ENCODE measurements at places on chromosomes 11 and 22.

DNA sequence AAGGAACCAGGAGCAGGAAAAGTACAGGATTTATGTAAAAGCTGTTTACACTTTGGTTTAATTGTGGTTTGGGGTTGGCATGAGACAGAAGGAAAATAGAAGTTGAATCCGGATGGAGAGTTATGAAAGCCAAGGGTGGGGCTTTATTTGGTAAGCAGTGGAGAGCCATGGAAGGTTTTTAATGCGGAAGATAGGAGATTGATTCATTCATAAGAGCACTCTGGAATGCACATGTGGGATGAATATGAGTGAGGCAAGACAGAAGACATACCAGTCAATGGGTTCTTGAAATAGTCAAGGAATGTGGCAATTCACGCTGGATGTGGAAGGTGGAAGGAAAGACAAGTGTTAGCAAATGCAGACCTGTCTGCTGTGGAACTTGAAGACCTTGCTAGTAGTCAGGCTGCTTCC lies 9.3 kb upstream of the GLB1L3 start:
- no peak overlapping the region for H3K4me3 ChIP-seq
- H3K4me1 ChIP-seq: peaks cover 25% of the 10 kb centered on the region
- peaks cover 7% of the 10 kb centered on the region for H3K27me3 ChIP-seq
- DNase-seq: no peak
- no peaks in the 10 kb centered on the region for H3K36me3 ChIP-seq

- peaks cover 20% of the 10 kb centered on the region for H3K4me1 ChIP-seq
- no peak for DNase-seq
- peaks cover 19% of the 10 kb centered on the region for H3K27me3 ChIP-seq
- no peaks in the 10 kb centered on the region for H3K36me3 ChIP-seq
These were observed 67.2 kb upstream of the ALX4 start for GRCh38 chr11:44377121-44377520.

DNA sequence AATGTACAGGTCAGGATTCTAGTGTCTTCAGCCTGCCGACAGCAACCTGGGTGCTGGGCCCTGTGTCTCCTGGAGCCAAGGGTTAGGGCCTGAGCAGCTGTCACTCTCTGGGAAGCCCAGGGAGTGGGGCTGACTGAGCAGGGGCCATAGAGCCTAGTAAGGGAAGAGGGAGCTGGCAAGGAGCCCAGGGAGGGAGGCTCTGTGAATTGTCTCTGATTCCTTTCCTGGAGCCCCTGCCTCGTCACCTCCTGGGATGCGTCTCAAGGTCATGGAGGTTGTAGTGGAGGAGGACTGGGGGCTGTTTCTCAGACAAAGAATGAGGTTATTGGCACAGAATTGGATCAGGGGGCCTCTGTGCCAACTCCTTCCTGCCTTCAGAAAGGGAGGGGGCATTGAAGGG lies 11.8 kb downstream of the SOX10 start:
- peaks cover 32% of the 10 kb centered on the region for H3K36me3 ChIP-seq
- H3K27ac ChIP-seq: no peak overlapping the region
- H3K27me3 ChIP-seq: no peaks in the 10 kb centered on the region
- no peak overlapping the region for H3K4me3 ChIP-seq
- no peak for DNase-seq
- H3K4me1 ChIP-seq: peaks cover 2% of the 10 kb centered on the region

DNA sequence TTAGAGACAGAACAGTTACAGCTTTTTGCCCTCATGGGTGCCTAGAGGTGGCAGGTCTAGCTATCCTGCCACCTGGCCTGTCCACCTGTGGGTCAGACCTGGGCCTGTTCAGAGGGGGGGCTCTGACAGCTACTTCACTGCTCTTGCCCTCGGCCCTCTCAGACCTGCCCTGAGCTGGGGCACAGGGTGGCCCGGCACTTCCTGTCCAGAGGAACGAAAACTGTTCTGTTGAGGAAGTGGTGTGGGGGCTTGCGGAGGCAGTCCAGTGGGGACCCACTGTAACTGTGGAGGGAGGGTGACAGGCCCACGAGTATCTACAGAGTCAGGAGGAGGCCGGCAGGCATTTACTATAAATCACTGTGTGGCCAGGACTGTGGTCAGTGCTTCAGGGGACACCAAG lies 16.2 kb downstream of the TESMIN start:
- no peak overlapping the region for H3K27ac ChIP-seq
- no peak for DNase-seq
- peaks cover 13% of the 10 kb centered on the region for H3K4me1 ChIP-seq
- peaks cover 12% of the 10 kb centered on the region for H3K27me3 ChIP-seq
- no peak overlapping the region for H3K4me3 ChIP-seq
- no peaks in the 10 kb centered on the region for H3K36me3 ChIP-seq

GRCh38 chr11:95605271-95605940 lies 184.2 kb downstream of the FAM76B start:
- no peak for DNase-seq
- no peaks in the 10 kb centered on the region for H3K36me3 ChIP-seq
- H3K4me1 ChIP-seq: peaks cover 15% of the 10 kb centered on the region
- H3K27me3 ChIP-seq: peaks cover 4% of the 10 kb centered on the region
- no peak overlapping the region for H3K27ac ChIP-seq

DNA sequence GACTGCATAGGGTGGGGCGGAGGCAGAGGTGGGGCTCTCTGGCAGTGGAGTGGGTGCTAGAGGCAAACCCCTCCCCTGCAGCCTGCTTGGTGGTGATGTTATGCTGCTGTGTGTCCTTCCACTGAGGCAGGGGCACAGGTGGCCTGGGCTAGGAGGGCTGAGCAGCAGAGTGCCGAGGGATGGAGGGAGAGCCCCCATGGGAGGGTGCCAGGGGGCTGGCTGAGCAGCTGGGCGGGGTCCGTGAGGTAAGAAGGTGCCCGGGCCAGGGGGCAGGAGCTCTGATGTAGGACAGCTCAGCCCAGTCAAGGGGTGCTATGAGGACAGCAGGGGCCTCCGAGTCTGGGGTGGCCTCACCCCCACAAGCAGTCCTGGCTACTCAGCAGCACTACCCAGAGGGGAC lies 4.2 kb downstream of the CLDN5 start:
- peaks cover 17% of the 10 kb centered on the region for H3K4me1 ChIP-seq
- H3K36me3 ChIP-seq: peaks cover 13% of the 10 kb centered on the region
- no peak overlapping the region for H3K4me3 ChIP-seq
- H3K27me3 ChIP-seq: peaks cover 44% of the 10 kb centered on the region
- no peak for DNase-seq

- peaks cover 5% of the 10 kb centered on the region for H3K27me3 ChIP-seq
- H3K4me3 ChIP-seq: no peak overlapping the region
- H3K27ac ChIP-seq: no peak overlapping the region
- H3K4me1 ChIP-seq: peaks cover 29% of the 10 kb centered on the region
- peaks cover 10% of the 10 kb centered on the region for H3K36me3 ChIP-seq
These were observed 58.7 kb downstream of the PARVB start for GRCh38 chr22:44082801-44083200.

DNA sequence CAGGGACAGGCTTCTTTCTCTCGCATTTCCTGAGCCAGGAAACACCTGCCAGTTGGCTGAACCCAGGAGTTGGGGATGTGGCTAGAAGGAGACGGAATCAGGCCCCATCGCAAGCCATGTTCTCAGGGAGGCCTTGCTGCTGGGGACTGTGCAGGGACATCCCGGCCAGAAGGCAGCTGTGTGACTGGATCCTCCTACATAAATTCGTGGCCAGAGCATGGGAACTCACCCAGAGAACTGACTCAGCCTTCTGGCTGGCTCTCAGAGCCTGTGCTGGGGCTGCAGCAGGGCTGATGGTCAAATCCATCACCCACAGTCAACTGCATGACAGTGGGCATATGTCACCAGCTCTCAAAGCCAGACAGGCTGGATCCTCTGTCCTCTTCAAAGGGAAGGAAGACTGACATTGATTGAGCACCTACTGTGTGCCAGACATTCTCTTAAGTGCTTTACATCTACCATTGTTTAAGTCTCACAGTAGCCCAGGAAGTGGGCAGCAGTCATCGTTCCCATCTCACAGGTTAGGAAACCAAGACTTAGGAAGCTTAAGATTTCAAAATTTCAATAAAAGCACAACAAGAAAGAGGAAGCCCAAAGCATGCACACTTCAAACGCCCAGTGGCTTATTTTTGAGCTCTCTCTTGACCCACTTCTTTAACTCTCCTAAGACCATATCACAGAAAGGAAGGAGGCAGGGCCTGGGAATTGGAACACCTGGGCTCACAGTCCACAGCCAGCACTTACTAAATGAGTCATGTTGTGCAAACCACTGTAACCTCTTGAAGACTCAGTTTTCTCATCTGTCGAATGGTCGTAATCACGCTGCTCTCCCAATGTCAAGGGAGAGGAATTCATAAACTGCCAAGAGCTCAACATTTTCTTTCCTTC lies 30.9 kb upstream of the CACNG2 start:
- H3K4me1 ChIP-seq: peaks cover 5% of the 10 kb centered on the region
- H3K27ac ChIP-seq: no peak overlapping the region
- H3K36me3 ChIP-seq: no peaks in the 10 kb centered on the region
- H3K27me3 ChIP-seq: peaks cover 52% of the 10 kb centered on the region

DNA sequence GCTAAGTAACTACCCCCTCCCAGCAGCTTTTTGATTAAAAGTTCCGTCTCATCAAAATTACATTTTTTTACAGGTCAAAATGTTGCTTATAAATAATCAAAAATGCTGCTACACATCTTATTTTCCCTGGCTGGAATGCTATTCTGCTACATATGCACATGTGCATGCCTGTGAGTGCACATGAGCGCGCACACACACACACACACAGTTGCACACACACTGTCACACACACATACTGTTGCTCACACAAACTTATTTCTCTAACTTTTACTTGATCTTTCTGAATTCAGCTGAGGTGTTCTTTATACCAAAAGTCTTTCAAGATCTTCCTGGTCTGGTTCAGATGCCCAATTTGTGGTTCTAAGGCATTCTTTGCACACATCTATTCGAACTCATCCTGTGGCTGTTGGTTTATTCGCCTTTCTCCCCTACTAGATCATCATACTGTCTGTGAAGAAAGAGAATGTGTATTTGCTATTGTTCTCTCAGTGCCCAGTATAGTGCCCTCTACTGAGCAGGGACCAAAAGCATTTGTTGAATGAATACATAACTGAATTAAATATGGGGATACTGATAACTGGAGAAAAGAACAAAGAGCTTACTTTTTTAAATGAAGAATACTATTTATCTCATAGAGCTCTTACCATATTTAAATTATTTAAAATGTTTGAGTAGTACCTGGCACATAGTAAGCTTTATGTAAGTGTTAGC lies 68.1 kb upstream of the CCDC179 start:
- DNase-seq: no peak
- H3K4me3 ChIP-seq: no peak overlapping the region
- no peaks in the 10 kb centered on the region for H3K27me3 ChIP-seq
- no peaks in the 10 kb centered on the region for H3K36me3 ChIP-seq
- H3K27ac ChIP-seq: no peak overlapping the region

DNA sequence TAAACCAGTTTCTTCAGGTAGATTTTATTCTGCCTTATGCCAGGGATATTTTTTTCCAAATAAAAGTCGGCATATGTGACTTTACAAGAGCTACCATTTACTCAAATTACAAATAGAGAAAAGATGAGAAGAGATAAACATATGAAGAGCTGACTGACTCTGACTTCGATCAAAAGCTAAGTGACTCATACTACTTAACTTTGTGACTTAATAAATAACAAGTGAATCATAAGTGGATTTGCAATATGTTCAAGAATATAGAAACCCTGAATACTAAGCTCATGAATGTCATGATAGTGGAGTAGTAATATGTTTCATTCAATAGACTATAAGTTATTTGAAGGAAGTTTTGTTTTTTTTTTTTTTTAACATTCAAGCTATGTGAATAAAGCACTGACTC lies 130.5 kb upstream of the ANO3 start:
- DNase-seq: no peak
- no peaks in the 10 kb centered on the region for H3K27me3 ChIP-seq
- no peaks in the 10 kb centered on the region for H3K36me3 ChIP-seq
- H3K4me1 ChIP-seq: no peaks in the 10 kb centered on the region
- no peak overlapping the region for H3K4me3 ChIP-seq

DNA sequence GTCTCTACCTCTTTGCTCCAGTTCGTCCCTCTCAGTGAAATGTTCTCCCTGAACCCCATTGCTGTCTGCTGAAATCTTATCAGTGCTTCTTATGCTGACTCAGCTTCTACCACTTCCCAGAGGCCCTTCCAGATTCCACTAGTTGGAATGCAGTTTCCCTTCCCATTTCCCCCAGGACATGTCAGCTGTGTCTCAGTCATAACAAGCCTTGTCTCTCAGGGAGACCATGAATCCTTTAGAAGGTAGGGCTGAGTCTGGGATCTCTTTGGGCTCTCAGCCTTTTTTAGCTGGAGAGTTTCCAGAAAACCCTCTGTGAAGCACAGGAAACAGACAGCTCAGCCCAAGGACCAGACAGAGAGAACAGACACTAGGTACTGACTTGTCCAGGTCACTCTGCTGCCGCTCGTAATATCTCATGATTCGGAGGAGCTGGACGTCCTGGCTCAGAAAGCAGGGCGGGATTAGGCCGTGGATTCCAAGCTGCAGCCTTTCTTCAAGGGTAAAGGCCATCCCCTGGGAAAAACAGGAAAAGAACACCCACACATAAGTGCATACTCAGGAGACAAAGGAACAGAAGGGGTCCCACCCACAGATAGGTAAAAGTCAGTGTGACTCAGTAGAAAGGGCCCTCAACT lies 113.0 kb downstream of the ME3 start:
- peaks cover 6% of the 10 kb centered on the region for H3K27me3 ChIP-seq
- H3K36me3 ChIP-seq: peaks cover 5% of the 10 kb centered on the region
- H3K27ac ChIP-seq: no peak overlapping the region
- no peak for DNase-seq
- no peak overlapping the region for H3K4me3 ChIP-seq

- H3K4me1 ChIP-seq: peaks cover 59% of the 10 kb centered on the region
- no peak overlapping the region for H3K27ac ChIP-seq
- peaks cover 15% of the 10 kb centered on the region for H3K27me3 ChIP-seq
- H3K36me3 ChIP-seq: no peaks in the 10 kb centered on the region
These were observed 26.3 kb downstream of the OPCML start for GRCh38 chr11:133506023-133506422.

- no peak for DNase-seq
- no peaks in the 10 kb centered on the region for H3K27me3 ChIP-seq
- peak overlapping the region; percentile 98 for H3K27ac ChIP-seq
These were observed 37.2 kb downstream of the RCOR2 start for GRCh38 chr11:63879598-63880402.

- no peak overlapping the region for H3K4me3 ChIP-seq
- H3K4me1 ChIP-seq: peaks cover 47% of the 10 kb centered on the region
- no peak overlapping the region for H3K27ac ChIP-seq
- peaks cover 27% of the 10 kb centered on the region for H3K36me3 ChIP-seq
- H3K27me3 ChIP-seq: no peaks in the 10 kb centered on the region
These were observed 5.9 kb downstream of the METTL15 start for GRCh38 chr11:28114116-28114515.

DNA sequence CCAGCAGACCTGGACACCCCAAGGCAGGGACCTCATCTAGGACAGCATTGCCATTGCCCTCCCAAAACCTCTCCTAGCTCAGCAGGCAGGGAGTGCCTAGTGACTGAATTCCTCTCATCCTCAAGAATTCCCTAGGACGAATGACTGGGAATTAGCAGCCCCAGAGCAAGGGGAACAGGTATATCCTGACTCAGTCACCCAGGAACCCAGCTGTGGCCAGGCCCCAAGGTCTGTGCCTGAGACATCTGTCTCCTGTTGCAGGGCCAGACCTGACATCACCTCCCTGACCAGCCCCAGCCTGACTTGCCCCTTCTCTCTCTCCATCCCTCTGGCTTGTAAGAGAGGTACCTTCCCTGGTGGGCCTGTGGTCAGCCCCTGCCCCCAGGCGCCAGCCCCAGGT lies 39.0 kb upstream of the SUSD2 start:
- H3K4me3 ChIP-seq: no peak overlapping the region
- H3K27ac ChIP-seq: peak overlapping the region; percentile 45
- no peaks in the 10 kb centered on the region for H3K27me3 ChIP-seq
- peaks cover 26% of the 10 kb centered on the region for H3K4me1 ChIP-seq
- no peak for DNase-seq

GRCh38 chr11:70142221-70142875 lies 60.7 kb upstream of the FADD start:
- H3K27ac ChIP-seq: no peak overlapping the region
- H3K27me3 ChIP-seq: peaks cover 70% of the 10 kb centered on the region
- H3K36me3 ChIP-seq: no peaks in the 10 kb centered on the region
- peaks cover 42% of the 10 kb centered on the region for H3K4me1 ChIP-seq

Measured in nephron progenitor cell (in vitro differentiated cells).